WTC11 (cell line): ENCODE measurements at places on chromosomes 1 and 21. TPM values are rescaled to one million over a fixed set of nuclear protein-coding genes. Genes with fewer than 3 reads are reported as not detected.

The DNASE2B gene
- total RNA-seq = 0.15 to 0.23 TPM in 2 of 3 replicates, not detected in the other

The IVL gene
- total RNA-seq = not detected in 3 replicates

The IFI6 gene
- total RNA-seq = 4.5 to 9.4 TPM (median 6.4 TPM) in 3 replicates

The SCAMP3 gene
- 50.0 to 58.8 TPM (median 52.2 TPM) in 3 replicates for total RNA-seq

The TESK2 gene
- total RNA-seq = 13.1 to 14.2 TPM (median 13.3 TPM) in 3 replicates

GRCh38 chr1:247212627-247213617, 41.1 kb upstream of the ZNF124 start:
- DNase-seq = no peak

- DNase-seq = no peak
Observed at GRCh38 chr21:44927587-44928461, 7.1 kb upstream of the ITGB2 start.

DNA sequence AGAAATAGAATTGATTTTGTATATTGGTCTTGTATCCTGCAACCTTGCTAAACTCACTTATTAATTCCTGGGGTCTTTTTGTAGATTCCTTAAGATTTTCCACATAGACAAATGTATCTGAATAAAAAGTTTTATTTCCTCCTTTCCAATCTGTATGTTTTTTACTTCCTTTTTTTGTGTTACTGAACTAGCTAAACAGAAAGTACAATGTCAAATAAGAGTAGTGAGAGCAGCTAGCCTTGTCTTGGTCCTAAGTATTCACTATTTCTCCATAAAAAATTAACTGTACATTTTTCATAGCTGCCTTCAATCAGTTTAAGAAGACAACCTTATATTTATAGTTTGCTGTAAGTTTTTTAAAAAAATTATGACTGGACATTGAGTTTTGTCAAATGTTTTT, 74.9 kb downstream of the FASLG start:
- no peak for DNase-seq

GRCh38 chr1:53392460-53392859, 64.6 kb upstream of the LRP8 start:
- no peak for DNase-seq

DNA sequence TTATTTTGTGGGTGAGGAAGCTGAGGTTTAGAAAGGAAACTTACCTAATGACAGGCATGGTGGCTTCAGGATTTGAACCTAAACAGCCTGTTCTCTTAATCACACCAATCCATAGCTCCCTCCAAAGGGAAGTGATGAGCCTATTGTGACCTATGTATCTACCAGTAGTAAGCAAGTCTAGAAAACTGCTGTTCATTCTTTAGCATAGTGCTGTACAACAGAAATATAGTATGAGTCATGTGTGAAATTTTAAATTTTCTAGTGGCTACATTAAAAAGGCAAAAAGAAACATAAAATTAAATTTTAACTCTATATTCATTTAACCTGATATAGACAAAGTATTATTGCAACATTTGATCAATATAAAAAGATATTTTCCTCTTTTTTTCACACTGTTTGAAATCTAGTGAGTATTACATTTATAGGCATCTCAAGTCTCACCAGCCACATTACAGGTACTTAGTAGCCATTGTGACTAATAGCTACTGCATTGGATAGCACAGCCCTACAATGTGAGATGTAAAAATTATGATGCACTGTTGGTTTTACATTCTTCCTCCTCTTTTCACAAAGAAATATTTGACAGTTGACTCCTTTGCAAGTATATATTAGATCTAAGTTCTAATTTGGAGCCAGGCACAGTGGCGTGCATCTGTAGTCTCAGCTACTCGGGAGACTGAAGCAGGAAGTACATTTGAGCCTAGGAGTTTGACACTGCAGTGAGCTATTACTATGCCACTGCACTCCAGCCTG, 16.6 kb downstream of the IPO9 start:
- no peak for DNase-seq

- no peak for DNase-seq
Observed at GRCh38 chr1:43557744-43558245, 27.1 kb downstream of the PTPRF start.

GRCh38 chr1:30484668-30485067, 238.7 kb downstream of the MATN1 start:
- DNase-seq = no peak

GRCh38 chr1:228455715-228456114, 31.5 kb upstream of the RNF187 start:
- no peak for DNase-seq

GRCh38 chr1:201877877-201878401, 10.8 kb upstream of the SHISA4 start:
- peak; percentile 36 for DNase-seq

DNA sequence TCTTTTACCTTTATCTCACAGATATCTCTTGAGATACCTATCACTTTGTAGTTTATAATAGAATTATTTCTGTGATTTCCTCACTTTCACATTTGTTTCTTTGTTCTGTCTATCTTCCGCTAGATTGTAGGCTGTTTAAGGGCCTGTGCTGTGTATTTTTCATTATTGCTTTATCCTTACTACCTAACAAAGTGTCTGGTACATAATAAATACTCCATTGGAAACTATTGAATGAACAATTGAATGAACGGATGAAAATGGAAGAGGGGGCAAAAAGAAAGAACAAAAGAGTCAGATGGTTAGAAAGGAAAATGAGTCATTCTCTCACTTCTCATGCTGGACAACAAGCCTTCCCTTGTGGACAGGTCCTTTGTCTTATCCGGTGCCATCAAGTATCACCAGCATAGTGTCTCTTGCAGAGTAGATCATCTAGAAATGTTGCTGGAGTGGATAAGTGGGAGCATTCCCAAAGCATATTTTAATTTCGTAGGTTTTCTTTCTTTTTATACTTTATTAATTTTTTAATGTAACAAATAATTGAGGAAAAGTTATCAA, 159.8 kb downstream of the NEK7 start:
- DNase-seq = no peak

DNA sequence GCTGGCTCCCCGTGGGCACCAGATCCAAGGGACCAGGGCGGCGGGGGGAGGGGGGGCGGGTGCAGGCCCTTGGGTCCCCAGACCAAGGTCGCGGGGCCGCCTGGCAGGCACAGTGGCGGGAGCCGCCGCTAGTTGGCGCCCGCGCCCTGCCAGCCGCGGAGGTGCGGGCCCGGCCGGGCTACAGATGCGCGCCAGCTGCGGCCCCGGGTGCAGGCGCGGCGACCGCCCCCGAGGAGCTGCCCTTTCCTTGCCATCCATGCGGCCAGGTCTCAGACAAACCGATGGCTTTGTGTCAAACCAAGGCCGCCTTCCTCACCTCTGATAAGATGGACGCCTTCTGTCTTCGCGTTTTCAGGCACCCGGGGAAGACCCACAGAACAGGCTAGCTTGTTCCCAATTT, 2.2 kb upstream of the RUNX3 start:
- peak; percentile 79 for DNase-seq

DNA sequence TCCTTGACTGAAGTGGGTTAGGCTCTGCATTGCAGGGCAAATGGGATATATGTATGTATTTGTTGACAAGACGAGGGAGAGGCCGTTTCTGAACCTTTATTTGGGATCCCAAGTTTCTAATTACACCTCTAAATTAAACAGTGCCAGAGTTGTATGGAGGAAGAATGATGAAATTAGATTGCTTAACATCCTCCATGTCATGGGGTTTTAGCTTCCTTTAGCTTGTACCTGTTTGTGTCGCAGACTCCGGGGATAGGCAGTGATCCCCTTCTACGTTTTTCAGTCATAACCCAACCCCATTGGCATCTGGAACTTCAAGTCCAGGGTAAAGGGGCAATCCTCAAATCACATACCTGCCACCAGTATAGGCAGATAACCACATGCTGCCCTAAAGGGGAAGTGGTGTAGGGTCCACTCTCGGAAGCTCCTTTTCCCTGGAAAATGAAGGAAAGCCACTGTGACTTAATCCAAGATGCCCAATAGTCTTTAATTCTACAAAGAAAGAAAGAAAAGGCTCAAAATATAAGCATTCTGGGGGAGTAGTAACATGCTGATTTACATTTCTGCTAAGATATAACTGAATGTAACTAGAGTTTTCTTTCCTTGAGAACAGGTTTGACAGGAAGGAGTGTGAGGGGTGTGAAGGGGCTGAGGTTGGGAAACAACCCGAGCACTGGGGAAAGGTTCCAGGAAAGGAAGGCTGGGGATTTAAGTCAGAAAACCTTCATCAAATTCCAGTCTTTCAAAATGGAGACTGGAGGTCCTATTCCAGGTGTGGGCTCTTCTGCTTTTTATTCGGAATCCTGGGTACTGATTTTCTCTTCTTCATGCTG, 77.6 kb downstream of the RGL1 start:
- DNase-seq = no peak
